ENCODE measurements at places on chromosomes 3 and 15.

GRCh38 chr3:131796558-131797198 lies 238.1 kb downstream of the CPNE4 start:
- no peak for DNase-seq

GRCh38 chr15:99055555-99056134 lies 48.1 kb upstream of the PGPEP1L start:
- no peak for DNase-seq

- no peak for DNase-seq
These were observed 602 bp upstream of the ATP2B2 start for GRCh38 chr3:10505791-10506585.

DNA sequence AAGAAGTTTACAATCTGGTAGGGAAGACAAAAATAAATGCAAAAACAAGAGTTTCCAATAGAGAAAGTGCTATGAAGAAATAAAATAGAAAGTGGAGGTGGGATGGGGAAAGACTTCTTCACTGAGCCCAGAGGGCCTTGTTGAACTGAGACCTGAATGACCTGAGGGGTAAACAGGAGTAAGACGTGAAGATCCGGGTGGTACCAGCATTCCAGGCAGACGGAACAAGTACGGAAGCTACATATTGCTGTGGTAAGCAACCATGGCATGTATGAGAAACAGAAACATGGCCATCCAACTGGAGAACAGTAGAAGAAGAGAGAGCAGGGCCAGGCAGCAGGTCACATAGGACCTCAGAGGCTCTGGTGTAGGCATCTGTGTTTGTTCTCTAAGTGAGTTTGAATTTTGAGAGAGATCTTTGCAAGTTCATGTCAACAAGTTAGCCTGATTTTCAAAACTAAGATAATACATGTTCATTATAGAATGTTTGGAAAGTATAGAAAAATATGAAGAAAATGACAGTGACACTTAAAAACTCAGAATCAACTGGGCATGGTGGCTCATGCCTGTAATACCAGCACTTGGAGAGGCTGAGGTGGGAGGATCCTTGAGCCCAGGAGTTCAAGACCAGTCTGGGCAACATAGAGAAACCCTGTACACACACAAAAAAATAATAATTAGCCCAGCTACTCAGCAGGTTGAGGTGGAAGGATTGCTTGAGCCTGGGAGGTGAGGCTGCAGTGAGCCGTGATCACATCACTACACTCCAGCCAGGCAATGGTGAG lies 64.3 kb downstream of the SLC49A4 start:
- DNase-seq, result no peak

DNA sequence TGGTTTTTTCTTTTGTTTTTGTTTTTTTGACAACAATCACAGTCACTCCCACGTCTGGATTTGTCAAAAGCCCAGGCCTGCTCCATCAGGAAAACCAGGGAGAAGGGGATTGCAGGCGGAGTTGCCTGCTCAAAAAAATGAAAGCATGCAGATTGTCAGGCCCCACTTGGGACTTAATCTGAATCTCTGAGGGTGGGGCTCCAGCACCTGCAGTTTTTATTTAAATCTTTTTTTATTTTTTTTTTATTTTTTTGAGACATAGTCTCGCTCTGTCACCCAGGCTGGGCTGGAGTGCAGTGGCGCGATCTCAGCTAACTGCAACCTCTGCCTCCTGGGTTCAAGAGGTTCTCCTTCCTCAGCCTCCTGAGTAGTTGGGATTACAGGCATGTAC lies 140.9 kb downstream of the FOXP1 start:
- no peak for DNase-seq

Measured in CD4-positive, alpha-beta T cell treated with Interleukin-4 for 1 hour (primary cell).